Breast epithelium (tissue), 4 donors: ENCODE measurements at places on chromosomes 3 and 15. TPM values are rescaled to one million over a fixed set of nuclear protein-coding genes. Genes with fewer than 3 reads are reported as not detected.

- DNase-seq, result no peak
These were observed 44.2 kb upstream of the SLC6A1 start for GRCh38 chr3:10948326-10948725.

DNA sequence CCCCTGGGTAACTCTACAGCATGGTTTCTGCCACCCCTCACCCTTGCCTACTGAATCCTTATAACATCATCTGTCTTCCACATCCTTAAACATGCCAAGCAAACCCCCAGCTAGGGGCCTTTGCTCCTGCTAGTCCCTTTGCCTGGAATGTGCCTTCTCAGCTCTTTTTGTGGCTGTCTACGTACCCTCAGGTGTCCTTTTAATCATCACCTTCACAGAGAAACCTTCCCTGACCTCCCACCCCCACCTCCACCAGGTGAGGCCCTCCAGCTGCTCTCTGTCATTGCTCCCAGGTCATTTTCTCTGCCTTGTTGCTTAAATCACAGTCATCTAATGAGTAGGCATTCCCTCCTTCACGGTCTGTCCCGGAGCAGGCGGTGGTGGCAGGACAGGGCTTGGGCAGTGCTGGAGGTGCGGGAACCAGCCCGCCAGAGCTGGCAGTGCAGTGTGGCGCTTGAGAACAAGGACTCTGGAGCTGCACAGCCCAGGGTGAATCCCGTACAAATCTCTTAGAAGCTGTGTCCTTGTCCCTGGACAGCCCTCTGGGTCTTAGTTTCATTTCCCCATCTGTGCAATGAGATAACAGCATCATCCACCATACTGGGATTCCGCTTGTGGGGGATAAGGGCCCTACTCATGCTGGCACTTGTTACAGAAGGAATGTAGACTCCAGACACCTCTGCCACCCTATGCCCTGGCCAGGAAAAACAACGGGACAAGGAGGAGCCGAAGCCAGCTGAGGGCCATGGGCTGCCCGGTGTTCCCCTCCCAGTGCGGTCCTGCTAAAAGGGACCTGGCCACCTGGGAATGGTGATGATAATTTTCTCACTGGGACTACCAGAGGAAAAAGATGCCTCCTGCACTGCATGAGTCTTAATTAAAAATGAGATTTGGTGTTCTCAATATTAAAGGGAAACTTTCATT lies 52.1 kb upstream of the IQSEC1 start:
- DNase-seq, result no peak

- no peak for DNase-seq
These were observed 8.4 kb downstream of the CSK start for GRCh38 chr15:74790080-74790916.

CORO2B gene
- 3.5 TPM for total RNA-seq

HESX1 gene
- total RNA-seq, result 1.3 TPM

APPL1 gene
- total RNA-seq, result 42.4 TPM

IRAK2 gene
- total RNA-seq, result 5.1 TPM

AADACL2 gene
- 0.73 TPM for total RNA-seq
